ENCODE measurements at places on chromosomes 4 and X.

- DNase-seq: no peak
Observed at GRCh38 chrX:123336666-123337065, 152.6 kb downstream of the GRIA3 start.

DNA sequence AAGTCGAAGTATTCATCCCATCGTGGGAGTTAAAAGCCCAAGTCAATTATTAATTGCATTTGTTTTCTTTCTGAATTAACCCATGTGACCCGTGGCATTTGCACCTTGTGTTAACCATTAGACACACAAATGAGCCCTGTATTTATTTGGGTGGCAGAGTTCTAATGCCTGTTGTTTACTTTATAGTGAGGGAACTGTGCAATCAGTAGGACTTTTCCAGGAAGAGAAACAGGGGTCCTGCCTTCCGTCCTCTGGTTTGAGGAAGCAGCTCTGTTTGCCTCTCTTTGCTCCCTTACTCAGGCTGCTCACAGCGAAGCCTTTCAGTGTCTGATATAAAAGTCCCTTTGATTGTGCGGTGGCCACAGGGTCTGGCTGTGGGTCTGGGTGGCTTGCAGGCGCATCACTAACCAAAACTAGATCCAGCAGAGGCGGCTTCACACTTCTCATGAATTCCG, 263.6 kb downstream of the PTTG2 start:
- no peak for DNase-seq

GRCh38 chr4:61872983-61873382, 672.9 kb downstream of the ADGRL3 start:
- DNase-seq: no peak

- DNase-seq: no peak
Observed at GRCh38 chr4:77393996-77394395, 211.6 kb upstream of the CXCL13 start.

DNA sequence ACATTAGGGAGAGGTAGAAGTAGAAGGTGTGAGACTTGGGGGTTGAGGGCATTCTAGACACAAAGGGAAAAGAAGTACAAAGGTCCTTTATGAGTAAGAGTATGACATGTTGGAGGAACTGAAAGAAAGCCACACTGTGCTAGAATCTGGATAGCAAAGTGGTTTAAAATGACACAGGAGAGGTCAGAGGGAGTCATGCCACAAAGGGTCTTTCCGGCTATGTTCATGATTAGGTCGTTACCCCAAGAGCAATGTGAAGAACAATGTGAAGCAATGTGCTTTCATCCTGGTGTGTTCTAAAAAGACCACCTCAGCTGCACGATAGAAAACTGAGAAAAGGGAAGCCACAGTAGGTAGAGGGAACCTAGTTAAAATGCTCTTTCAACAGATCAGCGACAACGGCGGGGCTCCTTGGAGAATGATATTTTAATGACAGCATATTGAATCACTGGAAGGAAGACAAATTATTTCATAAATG, 29.2 kb downstream of the SMIM14 start:
- DNase-seq: no peak

GRCh38 chr4:40840255-40840984, 90.7 kb downstream of the NSUN7 start:
- DNase-seq: no peak

DNA sequence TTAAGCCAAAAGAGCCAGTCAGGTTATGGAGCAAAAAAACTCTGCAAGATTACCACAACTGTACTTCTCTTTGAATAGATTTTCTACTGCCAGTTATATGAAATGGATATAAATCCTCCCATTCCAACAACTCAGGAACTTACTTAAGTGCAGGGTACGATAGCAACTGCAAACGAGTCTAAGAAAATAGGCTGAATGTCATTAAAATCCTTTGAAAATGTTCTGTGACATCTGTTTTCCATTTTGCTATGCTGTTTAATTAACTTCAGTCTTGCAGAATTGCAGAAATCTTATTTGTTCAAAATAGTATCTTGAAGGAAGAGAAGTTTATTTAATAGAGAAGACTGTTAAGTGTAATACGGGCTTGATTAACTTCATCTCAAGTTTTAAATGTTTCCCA, 243.8 kb downstream of the PALLD start:
- DNase-seq: no peak

DNA sequence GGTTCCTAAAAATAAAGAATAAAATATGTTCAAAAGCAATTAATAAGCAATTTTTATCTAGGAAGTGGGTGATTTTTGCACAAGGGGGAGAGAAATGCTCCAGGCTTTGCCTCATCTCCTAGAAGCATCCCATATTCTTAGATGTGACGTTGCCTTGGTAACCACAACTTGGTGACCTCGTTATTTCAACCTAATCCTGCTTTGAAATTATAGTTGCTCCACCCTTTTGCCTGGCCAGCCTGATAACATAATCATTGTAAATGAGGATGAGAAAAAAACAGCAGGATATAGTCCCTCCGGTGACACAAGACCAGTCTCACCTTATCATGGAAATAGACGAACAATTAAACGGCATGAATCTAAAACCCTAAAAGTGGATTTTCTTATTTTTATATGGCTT, 194.4 kb downstream of the QDPR start:
- no peak for DNase-seq

- DNase-seq: no peak
Observed at GRCh38 chr4:34964613-34965012, 1279.7 kb downstream of the ARAP2 start.

GRCh38 chr4:3122081-3122563, 47.6 kb downstream of the HTT start:
- no peak for DNase-seq

DNA sequence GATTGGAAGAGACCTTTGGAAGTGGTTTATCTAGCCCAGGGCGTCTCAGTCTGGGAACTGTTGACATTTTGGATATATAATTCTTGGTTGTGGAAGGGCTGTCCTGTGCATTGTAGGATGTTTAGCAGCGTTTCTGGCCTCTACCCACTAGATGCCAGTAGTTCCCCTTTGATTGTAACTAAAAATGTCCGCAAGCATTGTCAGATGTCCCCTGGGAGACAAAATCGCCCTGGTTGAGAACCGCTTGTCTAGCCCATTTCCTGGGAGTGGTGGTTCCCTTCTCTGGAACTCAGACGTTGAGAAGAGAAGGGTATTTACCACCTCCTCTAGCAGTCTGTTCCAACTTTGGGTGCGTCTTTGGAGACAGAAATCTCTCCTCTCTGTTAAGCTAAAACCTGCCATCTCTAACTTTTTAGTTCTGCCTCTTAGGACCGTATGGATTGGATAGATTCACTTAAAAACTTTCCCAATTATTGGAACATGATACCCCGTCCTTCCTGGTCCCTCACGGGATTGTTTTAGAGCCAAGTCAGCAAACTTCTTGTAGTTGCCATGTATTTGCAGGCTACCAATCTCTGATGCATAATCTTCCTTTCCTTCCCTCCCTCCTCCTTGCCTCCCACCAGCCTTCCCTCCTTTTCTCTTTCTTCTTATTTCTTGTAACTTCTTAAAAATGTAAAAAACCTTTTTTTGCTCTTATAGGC, 13.9 kb downstream of the TMEM165 start:
- DNase-seq: no peak

- no peak for DNase-seq
Observed at GRCh38 chr4:125762537-125762936, 447.8 kb downstream of the FAT4 start.

- no peak for DNase-seq
Observed at GRCh38 chr4:15295421-15296162, 132.2 kb upstream of the C1QTNF7 start.

DNA sequence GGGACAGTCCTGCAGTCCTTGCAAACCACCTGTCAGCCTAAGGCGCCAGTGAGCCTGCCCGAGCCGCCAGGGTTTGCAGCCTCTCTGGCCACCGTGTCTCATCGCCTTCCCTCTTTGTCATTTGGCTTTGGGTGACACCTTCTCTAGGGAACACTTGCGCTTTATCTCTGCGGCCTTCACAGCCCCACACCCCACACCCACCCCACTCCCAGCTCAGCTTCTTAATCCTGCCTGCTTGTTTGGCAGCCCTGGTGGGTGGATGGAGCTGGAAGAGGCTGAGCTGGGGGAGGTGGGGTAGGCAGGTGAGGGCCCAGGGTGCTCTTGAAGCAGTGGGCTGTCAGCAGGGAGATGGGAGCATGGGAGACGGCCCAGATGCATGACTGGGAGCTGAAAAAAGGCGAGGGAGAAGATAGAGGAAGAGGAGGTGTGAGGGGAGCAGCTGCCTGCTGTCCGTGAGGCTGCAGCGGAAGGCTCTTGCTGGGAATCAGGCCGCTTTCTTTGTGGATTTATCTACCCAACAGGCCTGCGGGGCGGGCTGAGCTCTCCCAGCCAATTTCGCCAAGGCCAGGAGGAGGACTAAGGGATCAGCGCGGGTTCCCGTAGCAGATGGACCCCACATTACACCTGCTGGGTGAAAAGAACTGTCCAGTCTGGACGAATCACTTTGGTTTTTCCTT, 97.5 kb upstream of the STOX2 start:
- DNase-seq: no peak

DNA sequence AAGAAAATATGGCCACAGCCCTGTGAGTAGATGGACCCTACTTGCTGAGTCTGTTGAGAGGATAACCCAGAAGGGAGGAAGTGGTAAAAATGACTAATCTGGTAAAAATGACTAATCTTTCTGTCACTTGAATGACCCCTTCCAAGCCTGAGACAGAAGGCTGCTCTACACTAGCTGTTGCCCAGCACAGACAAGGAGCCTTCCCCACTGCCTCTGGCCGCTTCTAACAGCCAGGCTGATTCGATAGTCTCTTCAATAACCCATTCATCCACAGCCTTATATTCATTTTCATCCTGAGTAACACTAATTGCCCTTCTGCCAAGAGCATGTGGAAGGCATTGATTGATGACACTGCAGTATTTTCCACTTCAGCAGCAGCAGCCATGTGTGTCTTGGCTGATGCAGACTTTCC, 18.4 kb downstream of the MAGEB17 start:
- no peak for DNase-seq

DNA sequence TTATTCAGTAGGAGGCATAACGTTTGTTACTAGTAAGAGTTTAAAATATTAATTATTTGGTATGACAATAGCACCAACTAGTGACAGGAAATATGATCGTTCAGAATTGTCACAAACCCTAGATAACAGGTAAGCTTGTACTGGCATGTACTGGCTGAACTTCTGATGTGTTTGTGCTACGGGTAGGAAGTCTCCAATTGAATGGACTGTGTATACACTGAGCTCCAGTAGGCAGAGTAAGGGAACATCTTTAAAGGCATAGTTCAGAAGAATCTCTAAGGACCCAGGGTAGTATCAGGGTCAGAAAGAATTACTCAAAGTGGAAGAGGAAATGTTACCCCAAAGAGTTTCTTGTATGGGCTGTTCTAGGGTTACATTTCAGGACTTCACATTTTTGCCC, 230.4 kb downstream of the EDA2R start:
- no peak for DNase-seq

- DNase-seq: no peak
Observed at GRCh38 chr4:173214661-173215060, 46.0 kb downstream of the GALNT7 start.

DNA sequence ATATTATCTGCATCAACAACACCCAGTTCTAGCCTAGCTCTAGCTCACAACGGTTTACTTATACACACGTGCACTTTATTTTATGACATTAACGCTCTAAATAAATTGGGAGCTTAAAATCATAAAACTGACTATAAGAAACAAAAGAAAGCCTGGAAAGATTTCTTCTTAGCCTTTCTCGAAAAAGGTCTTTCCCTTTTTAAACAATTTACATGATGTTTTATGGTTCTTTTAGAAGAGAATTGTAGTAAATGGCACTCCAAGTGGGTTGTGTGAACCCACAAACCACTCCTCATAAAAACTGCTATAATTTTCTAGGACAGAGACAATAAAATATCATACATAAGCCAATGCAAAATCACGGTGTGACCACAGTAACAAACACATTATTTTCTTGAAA, 23.1 kb downstream of the STX18 start:
- no peak for DNase-seq

- DNase-seq: no peak
Observed at GRCh38 chrX:10008483-10009056, 41.4 kb downstream of the CLDN34 start.

GRCh38 chr4:113635739-113636437, 125.7 kb downstream of the CAMK2D start:
- no peak for DNase-seq

GRCh38 chr4:121714548-121714947, 17.8 kb upstream of the ANXA5 start:
- no peak for DNase-seq

GRCh38 chr4:17352357-17352756, 159.5 kb downstream of the QDPR start:
- no peak for DNase-seq
